ENCODE measurements at places on chromosomes 4 and X. TPM values are rescaled to one million over a fixed set of nuclear protein-coding genes. Genes with fewer than 3 reads are reported as not detected.

- no peak for DNase-seq
Observed at GRCh38 chrX:10938365-10938923, 172.7 kb upstream of the HCCS start.

DNA sequence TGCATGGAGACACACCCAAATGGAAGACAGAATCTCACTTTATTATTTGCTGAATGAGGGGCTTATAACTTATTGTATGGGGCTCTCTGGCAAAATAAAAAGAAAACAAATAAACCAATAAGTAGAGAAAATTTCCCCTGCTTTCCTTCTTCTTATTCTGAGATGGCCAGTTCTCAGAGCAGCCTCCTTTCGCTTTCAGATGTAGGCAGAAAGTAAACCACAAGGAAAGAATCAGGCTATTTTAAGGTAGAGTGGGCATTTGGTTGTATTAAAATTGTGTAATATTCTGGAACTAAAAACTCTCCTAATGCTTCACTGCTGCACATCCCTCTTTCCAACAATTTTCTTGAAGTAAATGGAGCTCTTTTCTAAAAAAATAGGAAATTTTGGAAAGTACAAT, 241.8 kb downstream of the GALNTL6 start:
- DNase-seq, result no peak

DNA sequence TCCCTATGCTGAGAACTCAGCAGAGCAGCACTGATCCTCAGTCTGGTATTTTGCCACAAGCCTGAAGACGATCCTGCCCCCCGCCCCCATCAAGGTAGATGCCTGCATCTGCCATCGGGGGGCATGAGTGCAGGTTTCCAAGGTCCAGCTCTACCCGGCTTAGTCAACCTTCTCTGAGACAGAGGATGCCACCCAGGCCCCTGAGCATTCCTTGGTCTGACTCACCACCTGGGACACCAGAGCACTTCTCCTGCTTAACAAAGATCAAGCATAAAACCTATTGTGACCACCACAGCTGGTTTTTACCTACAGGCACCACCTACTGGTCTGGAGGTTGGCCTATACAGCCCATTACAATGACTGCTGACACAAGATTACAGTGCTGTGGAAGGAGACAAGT, 1168.1 kb downstream of the PCDH19 start:
- no peak for DNase-seq

The BBS12 gene
- total RNA-seq, result 0.85 TPM

The FAM236A gene
- not detected for total RNA-seq

The CT45A8 gene
- total RNA-seq, result not detected

All from natural killer cell (primary cell).